ENCODE measurements at places on chromosomes 2 and 18. TPM values are rescaled to one million over a fixed set of nuclear protein-coding genes. Genes with fewer than 3 reads are reported as not detected.

The SERPINB2 gene
- not detected for total RNA-seq

The MAIP1 gene
- 12.6 TPM for total RNA-seq

The PLGLB2 gene
- 3.7 TPM for total RNA-seq

The SDC1 gene
- 0.10 TPM for total RNA-seq

The ABCA12 gene
- total RNA-seq = not detected

The BBS5 gene
- 1.1 TPM for total RNA-seq

The LYPD1 gene
- total RNA-seq = not detected

The NRP2 gene
- 19.2 TPM for total RNA-seq

The WDPCP gene
- 7.0 TPM for total RNA-seq

The C2orf76 gene
- total RNA-seq = 4.8 TPM

Measured in activated naive CD4-positive, alpha-beta T cell treated with anti-CD3 and anti-CD28 coated beads, Interleukin-2, amount 10 ng/mL, durations not matched to agents 5 hours and 36 hours (primary cell).